Stimulated activated CD4-positive, alpha-beta T cell treated with anti-CD3 and anti-CD28 coated beads, TNF-alpha, amount 100 ng/mL, for 24 hours (primary cell): ENCODE measurements at places on chromosomes 6 and 20.

DNA sequence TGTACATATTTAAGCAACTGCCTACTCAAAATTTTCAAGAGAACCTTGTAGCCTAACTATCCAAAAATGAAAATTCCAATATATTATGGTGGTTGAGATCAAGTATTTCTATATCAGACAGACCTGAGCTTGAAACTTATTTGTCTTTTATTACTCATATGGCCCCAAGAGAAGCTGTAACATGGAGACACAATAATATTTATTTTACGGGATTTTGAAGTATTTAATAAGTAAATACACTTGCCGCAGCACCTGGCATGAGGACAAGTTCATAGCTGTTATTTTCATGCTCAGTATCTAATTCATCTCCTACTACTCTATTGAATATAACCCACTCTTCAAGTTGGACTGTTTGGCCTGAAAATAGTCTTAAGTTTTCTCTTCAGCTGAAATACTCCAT lies 28.0 kb downstream of the PTPRK start:
- no peak for DNase-seq

- no peak for DNase-seq
These were observed 27.4 kb upstream of the KHDC1 start for GRCh38 chr6:73290435-73290834.

DNA sequence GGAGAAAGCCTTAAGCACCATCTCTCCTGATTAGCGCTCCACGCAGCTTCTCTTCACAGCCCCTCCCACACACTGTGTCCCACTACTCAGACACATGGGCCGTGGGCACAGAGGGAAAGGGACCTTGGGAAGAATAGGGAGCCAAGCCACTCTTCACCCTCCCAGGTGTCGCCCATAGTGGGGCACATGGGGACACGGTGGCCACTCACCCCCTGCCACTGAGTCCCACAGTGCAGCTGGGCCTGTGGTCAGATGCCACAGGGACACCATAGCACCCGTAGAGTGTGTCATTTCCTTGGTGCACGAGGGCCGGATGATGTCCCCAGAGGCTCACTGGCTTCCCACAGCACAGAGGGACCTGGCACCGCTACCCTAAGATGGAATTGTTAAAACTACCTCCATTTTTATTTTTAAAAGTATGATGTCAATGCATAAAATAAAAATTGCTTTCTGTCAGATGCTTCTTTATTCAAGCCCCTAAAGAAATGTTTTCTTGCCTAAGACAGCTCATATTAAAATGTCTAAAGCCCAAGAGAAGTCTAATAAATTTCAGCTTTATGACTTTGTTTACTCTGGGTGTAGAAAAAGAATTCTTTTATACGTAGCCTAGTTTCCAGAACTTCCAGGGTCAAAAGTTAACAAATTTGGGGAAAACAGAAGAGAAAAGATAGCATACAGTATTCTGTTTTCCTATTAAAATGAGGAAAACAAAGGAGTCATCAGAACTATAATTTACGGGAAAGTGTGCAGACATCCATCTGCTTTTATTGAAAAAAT lies 191.0 kb upstream of the SNX9 start:
- no peak for DNase-seq

DNA sequence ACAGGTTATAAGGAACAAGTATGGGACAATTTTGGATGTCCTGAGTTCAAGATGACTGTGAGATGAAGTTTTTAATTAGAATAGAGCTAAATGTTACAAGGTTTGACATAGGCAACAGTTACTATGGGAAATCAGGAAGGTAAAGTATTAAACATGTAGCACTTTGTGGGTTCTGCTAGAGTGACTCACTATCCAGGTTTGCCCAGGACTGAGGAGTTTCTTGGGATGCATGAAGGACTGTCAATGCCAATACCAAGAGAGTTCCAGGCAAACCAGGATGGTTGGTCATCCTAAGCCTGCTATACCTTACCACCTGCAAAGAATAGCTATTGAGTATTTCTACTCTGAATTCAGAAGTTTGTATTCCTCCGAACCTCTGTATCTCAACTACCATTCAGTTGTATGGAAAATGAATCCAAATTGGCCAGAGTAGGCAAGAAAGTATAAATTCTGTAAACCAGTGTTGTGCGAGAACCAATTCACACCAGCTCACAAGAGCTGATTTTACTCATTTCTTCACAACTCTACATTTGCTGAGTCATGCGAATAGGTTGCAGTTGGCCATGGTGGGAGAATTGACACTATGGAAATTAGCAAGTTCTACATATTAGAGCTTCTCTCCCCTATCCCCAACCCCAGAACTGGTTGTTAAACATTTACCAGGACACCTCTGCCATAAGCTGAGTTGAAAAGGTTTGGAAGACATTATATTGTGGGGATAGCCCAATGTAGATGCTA lies 449.5 kb downstream of the PLCB1 start:
- no peak for DNase-seq

- no peak for DNase-seq
These were observed 158.0 kb downstream of the DST start for GRCh38 chr6:56484669-56485068.

DNA sequence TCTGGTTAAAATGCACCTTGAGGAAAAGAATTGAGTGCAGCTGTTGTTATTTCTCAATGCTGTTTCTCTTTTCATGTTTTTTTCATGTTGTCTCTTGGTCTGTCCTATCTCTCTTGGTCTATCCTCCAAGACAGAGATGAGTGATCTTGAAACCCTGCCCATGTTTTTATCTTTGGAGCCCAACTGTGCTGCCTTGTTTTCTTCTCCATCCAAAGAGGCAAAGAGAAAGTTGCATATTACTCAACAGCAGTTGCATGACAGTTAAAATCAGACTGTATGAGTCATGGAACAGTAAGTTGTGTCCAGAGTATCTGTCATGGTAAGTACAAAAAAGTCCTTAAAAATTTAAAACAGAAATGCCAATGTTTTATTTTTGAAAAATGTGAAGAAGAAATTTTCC lies 26.2 kb downstream of the BCAS1 start:
- no peak for DNase-seq

- no peak for DNase-seq
These were observed 9.2 kb upstream of the GHRH start for GRCh38 chr20:37270576-37271420.
